ENCODE measurements at places on chromosomes 16 and 17.
A peak's percentile ranks its signal among the peaks of the same experiment; 100 is the strongest.

DNA sequence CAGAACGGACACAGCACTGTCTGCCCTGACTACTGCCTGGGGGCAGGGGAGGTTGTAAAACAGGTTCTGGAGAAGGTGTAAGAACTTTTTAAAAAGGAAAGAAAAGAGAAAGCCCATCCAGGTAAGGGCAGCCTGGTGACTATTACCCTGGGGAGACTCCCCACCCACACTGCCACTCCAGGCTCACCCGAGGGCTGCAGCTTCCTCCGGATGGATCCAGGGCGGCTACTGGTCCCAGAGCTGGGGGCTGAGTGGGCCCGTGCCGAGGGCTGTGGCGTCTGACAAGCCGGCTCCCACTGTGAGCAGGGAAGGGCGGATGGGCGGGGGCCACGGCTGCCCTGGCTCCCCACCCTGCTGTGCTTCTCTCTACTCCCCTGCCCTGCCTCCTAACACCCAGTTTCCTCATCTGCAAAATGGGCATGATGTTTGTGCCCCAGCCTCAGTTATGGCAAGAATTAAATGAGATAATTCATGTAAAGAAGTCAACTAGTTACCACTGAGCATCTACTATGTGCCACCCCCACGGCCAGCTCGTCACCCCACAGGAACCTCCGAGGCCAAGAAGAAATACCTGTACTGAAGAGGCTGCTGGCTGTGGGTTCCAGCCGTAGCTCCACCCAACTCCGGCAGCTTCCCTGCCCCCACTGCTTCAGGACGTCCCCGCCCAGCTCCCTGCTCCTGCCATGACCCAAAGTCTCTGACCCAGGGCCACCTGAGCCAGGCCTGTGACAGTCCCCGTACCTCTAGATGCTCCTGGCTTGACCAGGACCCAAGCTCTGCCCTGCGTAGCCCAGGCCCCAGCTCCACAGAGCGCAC, 24.2 kb downstream of the KATNB1 start:
- no peak for DNase-seq

- DNase-seq: no peak
These were observed 282.9 kb upstream of the N4BP1 start for GRCh38 chr16:48892893-48893292.

DNA sequence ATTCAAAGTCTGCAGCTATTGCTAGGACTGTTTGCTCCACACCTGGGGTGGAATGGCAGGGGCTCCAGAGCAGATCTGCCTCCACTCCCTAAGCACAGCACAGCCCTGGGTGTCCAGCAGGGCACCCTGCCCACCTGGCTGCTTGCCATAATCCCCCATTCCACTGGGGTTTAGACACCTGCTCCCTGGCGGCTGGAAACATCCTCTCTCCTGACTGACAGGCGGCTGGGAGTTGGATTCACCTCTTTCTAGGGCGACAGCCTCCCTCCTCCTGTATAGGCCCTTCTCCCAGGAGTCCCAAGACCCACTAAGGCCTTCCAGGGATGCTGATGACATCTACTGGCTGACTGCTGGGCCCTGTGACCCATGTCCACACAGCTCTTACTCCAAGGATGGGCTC, 18.0 kb downstream of the HDAC5 start:
- DNase-seq: no peak

- peak; percentile 21 for DNase-seq
These were observed 16.2 kb downstream of the RPH3AL start for GRCh38 chr17:336110-337021.

- no peak for DNase-seq
These were observed 776.1 kb downstream of the KCNJ2 start for GRCh38 chr17:70945386-70945785.

DNA sequence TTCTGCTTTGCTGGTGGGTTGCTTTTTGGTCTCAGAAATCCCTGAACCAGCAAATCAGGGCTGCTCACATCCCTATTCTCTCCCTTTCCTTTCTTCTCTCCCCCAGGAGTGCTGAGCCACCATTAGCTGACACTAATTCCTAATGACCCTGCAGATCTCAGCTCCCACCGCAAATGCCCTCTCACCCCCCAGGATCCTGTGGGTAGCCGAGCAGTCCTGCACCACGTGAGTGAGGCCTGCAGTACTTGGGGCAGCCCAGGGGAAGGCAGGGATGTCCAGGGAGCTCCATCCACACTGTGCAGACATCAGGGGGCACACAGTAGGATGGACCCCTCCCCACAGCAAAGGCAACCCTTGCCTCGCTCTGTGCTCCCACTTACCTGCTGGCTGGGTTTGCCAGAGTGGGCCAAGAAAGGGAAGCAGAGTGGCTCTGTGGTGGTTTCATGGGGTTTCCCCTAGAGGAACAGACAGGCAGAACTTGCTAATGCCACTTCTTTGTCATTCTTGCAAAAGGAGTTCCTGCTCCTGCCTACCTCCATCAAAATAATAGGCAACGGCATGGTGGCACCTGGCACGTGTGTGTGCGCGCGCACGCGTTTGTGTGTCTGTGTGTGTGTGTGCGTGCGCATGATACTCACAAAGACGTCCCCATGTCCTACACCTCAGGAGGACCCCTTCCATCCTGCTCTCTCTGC, 135.6 kb downstream of the GAS7 start:
- no peak for DNase-seq

GRCh38 chr16:54360681-54361080, 74.1 kb upstream of the IRX3 start:
- DNase-seq: no peak

DNA sequence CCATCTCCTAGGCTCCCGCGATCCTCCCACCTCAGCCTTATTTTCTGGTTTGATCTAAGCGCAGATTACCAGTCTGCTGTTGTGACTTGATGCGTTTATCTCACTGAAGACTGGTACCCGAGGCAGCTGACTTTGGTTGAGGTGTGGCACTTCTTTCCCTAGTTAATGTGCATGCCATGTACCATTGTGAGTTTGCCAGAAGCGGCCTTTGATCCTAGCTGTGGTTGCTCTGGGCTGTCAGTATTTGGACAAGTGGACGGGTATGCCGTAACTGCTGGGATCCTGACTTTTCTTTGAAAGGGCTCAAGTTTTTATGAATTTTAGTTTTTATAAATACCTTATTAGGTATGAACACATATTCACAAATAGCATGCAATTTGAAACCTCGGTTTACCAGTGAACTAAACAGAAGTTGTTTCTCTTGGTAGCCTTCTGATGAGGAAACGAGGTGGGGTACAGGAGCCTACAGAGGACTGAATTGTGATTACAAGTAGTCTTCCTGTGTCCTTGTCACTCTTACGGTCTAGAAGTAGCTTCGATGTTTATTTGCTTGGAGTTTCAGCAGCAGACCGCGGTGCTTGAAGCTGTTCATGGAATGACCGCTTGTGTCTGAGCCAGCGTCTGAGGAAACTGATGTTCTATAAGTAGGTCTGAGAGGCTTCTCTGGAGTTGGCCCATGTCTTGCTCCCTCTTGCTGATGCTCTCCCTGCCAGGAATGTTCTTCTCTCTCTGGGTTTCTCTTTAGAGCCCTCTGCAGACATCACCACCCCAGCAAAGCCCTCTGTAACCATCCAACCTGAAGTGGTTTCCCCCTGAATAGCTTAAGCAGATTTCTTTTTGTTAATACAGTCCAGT, 40.0 kb downstream of the SEC14L1 start:
- DNase-seq: no peak

- no peak for DNase-seq
These were observed 23.1 kb downstream of the GPT2 start for GRCh38 chr16:46907061-46907774.

DNA sequence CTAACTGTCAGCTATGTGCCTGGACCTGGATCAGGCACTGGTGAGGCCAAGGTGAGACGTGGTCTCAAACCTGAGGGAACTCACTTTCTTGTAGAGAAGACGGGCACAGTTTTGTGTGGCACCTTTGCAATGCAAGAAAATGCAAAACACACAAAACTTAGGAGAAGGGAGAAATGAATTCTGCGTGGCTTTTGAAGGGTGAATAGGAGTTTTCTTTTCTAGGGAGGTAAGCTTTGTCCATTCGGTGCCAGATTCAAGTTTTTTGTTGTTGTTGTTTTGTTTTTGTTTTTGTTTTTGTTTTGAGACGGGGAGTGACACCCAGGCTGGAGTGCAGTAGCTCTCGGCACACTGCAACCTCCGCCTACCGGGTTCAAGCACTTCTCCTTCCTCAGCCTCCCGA, 1.4 kb downstream of the TOM1L1 start:
- DNase-seq: no peak

GRCh38 chr16:424033-424622, 1.3 kb upstream of the RAB11FIP3 start:
- DNase-seq: no peak

DNA sequence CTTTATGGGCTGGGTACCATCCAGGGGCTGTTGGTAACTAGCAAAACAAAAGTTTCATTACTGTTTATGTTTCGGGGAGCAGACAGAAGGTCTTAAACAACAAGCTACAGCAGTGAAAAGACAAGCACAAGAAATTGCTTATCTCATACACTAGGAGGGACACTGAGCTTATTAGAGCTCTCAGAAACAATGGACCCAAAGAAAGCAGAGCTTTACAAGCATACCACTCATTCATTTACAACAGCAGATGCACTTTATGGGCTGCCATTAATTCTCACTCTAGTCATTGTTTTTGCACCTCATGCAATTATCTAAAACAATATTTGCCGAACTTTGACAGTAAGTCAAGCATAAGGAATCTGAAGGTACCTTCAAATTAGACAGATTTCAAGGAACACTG, 10.0 kb downstream of the KRT16 start:
- no peak for DNase-seq

DNA sequence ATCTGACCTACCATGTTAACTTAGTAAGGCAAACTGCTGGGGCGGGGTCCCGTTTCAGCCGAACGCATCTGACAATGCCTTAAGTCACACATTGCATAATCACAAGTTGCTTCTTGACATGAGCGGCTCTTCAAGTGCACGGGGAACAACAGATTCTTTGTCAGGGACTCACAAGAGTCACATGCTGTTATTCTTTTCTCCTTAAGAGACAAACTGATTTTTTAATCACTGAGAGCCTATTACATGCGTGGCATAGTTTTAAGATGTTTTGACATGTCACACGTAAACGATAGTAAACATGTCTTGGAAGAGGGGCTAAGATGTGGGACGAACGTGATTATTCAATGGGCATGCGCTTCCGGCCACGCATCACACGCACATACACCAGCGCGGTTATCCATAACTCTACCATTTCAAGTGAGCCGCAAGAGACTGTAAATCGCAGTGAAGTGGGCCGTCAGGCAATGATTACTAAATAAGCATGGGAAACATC, 63.4 kb downstream of the ADCY9 start:
- DNase-seq: no peak

DNA sequence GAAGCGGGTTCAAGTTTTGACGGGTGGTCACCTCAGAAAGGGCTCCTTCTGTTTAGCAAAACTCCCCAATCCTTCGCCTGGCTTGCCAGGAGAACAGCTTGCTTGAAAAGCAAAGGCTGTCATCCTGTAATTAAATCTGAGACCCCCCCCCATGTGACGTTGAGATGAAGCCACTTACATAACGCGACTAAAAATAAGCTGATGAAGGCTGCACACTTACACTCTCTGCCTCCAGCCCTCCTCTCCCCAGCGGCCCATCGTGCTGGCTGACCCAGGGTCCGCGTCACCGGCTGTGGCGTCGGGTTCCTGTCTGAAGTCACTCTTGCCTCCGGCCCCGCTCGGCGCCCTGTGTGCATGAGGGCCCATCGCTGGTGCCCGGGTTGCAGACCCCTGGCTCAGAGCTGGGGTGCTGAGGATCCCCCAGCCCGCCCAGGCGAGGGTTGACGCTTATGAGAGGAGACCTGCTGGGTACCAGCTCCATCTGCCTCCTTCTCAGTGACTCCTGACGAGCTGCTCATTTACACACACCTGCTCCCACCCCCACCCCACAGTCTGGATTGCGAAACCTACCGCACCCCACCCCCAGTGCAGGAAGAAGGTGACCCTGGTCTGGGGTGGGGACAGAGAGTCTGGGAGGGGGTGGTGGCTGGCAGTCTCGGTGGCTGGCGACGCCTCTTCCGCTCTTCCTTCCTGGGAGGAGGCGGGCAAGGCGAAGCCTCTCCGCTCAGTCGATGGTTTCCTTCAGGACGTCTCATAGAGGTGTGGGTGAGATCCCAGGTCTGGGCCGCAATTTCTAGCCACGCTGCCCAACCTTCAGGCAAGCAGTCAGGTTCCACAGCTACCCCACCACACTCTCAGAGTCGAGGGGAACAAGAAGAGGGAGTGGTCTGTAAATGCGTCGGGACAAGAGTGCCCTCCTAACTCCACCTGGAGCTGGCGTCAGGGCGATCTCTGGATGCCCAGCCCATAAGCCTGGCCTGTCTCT, 3.1 kb upstream of the BAIAP2 start:
- no peak for DNase-seq

- peak; percentile 82 for DNase-seq
These were observed 14.7 kb downstream of the RARA start for GRCh38 chr17:40323391-40324381.

DNA sequence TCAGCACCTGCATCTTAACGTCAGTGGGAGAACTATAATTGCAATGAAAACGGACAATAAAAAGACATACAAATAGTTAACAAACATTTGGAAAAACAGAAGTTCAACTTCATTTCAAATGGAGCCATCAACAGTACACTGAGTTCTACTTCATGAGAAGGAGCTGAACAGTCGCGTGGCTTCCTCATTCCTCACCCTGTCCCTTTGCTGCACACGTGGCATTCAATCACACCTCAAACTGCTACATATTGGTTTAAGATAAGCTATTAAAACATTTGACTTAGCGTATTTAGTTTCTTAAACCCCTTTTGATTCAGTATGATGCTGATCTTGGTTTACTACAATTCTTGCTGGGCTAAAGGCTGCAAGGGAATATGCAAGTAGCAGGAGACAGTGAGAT, 76.8 kb downstream of the CDK5R1 start:
- no peak for DNase-seq

GRCh38 chr16:64406770-64407181, 715.1 kb downstream of the CDH11 start:
- DNase-seq: no peak

- DNase-seq: no peak
These were observed 19.0 kb downstream of the KCNG4 start for GRCh38 chr16:84220851-84221250.

- no peak for DNase-seq
These were observed 187.8 kb downstream of the RAB11FIP4 start for GRCh38 chr17:31579265-31579664.

- DNase-seq: no peak
These were observed at the start of gene TBX2 for GRCh38 chr17:61399131-61400065. TBX2 (plus strand) TSS chr17:61399843; CDS start chr17:61400177, 334 bp downstream.

GRCh38 chr16:82074019-82074558, 39.0 kb downstream of the HSD17B2 start:
- DNase-seq: no peak

- no peak for DNase-seq
These were observed 8.4 kb downstream of the CBX4 start for GRCh38 chr17:79830763-79831264.

GRCh38 chr16:1884889-1885288, 12.9 kb upstream of the MEIOB start:
- no peak for DNase-seq

- DNase-seq: no peak
These were observed 47.1 kb downstream of the EPN2 start for GRCh38 chr17:19284005-19284959.

GRCh38 chr17:40588552-40588951, 23.3 kb upstream of the CCR7 start:
- DNase-seq: no peak
